Hematopoietic multipotent progenitor cell treated with erythropoietin and hydrocortisone succinate and interleukin-3 and kit ligand, for 15 days (in vitro differentiated cells): ENCODE measurements at places on chromosomes 4 and X.
A peak's percentile ranks its signal among the peaks of the same experiment; 100 is the strongest.

GRCh38 chr4:182724414-182724813 is 192.8 kb downstream of the DCTD start:
- DNase-seq: no peak

DNA sequence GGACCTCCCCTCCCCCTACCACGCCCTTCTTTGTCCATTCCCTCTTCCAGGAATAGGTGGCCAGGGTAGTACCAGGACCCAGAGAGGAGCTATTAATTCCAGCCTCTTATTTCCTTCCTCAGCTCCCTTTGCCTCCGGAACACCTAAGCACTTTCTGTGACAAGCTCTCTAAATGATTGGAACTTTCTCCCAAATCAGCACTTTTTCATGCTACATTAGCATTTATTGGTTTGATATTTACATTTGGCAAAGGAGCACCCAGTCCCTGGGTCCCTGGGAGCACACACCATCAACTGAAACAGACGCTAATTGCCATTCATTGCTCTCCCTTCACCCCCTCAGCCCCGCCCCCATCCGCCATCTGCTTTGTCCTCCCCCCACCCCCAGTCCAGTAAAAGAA is 182.0 kb upstream of the BCOR start:
- DNase-seq: no peak

DNA sequence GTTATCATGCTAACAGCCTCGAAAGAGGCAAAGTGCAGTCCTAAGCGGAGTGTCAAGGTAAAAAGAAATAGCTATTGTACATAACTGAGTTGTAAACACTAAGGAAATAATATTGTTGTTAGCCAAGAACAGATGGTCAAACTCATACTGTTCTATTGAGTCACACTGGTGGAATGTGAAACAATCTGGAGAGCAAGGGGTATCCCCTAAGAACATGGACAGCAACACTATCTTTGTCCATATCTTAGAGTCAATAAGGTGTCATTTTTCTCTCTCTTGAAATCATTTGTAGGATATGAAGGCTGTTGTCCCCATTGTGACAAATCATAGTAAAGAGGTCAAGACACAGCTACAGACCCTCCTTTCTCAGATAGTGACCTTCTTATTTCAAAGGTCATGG is 4.5 kb upstream of the PDGFC start:
- no peak for DNase-seq

DNA sequence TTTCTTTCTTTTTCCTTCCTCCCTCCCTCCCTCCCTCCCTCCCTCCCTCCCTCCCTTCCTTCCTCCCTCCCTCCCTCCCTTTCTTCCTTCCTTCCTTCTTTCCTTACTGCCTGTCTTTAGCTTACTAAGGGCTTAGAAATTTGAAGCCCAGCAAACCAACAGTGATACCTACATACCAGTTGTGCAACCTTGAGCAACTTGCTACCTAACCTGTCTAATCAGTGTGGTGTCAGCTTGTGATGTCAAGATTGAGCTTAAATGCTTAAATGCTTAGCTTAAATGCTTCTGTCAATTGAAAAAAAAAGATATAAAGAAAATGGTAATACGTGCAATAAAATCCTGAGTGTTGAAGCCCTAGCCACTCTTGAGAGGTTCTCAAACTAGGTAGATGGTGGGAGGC is 728.6 kb downstream of the TRIML1 start:
- no peak for DNase-seq

- no peak for DNase-seq
These were observed 44.9 kb upstream of the SMAD1 start for GRCh38 chr4:145436796-145437195.

GRCh38 chrX:103913356-103914020 is 48.9 kb upstream of the TMSB15B start:
- DNase-seq: no peak

- no peak for DNase-seq
These were observed 141.8 kb upstream of the MSX1 start for GRCh38 chr4:4717692-4718091.

GRCh38 chr4:118999919-119000318 is 111.3 kb downstream of the SYNPO2 start:
- DNase-seq: no peak

- no peak for DNase-seq
These were observed 15.6 kb downstream of the TRIML1 start for GRCh38 chr4:188154668-188155405.

GRCh38 chrX:153947009-153947769 is 2.7 kb upstream of the RENBP start:
- DNase-seq: peak; percentile 86

DNA sequence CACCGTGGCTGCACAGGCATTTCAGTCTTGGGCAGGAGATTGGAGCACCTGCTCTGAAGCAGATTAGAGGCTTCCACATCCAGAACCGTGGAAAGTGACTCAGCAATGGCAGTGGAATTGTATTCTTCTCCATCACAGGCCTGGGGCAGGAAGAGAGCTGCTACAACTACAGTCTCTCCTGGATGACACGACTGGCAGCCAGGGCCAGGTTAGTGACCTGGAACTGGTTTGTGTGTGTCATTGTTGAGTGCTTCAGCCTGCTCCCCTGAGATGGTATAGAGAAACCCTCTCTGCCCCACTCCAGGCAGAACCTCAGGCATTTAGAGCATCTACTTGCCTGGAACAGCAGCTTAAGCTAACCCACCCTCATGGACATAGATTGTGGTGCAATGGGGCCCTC is 596.5 kb upstream of the INTU start:
- no peak for DNase-seq

DNA sequence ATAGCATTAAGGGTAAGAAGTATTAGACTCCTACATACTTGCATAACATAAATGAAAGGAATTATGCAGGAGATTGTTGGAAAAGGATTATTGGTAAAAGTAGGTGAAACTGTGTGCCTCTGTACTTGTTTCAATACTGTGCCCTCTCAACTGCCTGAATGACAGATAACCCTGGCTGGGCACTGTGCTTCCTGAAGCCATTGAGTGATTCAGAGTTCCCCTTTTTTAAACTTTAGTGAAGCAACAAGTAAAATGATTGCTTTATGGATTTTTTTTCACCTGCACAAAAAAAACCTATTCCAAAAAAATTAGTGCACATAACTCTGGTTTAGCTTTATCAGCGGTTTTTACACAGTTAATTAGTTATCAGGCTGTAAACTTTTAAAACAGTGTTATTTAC is 204.8 kb downstream of the TRAM1L1 start:
- DNase-seq: no peak

DNA sequence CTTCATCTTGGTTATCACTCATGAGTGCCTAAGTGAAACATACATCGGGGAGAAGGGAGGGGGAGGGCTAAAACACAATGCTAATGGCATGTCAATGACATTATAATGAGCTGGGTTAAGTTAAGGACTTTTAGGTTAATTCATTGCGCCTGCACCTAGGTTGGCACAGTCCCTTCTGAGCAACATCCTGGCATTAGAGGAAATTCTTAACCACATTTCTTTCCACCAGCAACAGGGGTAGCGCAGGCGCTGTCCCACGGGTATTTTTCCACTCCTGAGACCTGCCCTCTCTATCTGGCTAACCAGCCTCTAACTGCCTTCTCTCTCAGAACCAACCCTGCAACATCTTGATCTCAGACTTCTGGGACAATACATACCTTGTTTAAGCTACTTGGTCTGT is 39.0 kb upstream of the PROM1 start:
- DNase-seq: no peak

DNA sequence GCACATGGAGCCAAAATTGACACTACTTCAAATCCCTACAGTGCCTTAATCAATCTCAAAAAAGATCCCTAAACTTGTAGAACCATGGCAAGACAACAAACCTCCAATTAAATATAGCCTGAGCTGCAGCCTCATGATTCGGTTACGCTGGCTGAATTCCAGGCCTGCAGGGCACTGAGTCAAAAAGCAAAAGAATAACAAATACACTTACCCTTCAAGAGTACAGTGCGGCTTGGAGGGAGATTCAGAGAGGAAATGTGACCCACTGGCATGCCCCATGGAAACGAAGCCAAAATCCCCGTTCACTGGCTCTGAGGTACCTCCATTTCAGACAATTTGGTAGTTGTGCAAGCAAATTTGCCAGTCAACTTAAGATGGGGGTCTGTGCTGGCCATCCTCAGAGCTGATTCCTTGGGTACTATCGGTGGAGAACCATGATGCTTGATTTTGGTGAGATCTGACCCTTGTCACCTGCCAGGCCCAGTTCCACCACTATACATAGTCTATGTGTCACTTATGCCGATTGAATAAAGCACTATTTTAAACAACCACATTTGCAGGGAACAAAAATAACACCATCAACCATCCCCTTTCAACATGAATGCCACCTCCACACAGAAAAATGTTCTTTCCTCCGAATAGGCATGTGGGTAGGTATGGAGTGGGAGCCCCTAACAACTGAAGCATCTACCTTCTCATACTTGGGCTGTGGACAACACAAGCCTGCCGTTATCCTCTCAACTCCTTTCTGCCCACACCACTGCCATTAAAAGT is 2.1 kb downstream of the C4orf54 start:
- no peak for DNase-seq

DNA sequence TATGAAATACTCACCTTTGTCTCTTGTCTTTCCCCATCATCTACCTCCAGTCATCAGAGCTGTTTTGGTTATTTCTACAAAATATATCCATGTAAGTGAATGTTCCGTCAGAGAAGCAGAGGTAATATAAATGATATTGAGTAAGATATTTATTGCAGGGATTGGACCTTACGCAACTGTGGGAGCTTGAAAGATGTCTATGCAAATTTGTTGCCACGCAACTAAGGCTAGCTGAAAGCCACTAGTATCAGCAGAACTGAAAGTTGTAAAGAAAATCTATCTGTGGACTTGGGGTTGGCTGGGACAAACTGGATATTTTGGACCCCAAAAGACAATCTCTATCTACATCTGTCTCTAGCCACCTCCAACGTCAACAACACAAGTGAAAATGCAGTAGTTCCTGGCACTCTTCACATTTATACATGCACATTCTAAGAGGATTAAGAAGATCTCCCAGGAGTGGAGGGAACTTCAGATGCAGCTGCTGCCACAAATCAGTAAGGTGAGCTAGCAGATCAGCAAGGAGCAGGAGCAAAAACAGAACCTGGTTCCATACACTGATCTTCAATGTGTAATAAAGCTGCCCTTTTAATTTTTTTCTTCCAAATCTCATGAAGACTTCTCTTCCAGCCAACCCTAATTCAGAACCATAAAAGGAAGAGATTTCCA is 8.5 kb upstream of the CCSER1 start:
- DNase-seq: no peak

DNA sequence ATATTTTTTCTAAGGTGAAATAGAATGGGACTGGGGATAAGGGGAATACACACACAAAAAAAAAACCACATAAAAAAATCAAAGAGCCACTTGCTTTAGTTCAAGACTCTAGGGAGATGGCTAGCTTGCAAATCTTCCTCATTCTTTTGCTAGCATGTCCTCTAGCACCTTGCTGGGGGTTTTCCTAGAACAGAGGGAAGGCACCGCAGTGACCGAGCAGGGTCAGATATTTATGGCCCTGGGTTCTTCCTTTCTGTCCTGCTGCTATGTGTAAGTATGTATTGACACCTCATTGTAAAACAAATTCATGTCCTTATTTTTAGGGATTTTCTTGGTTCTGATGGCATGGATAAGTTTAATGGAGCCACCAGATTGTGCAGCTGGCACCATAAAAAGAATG is 81.2 kb downstream of the SHISA3 start:
- no peak for DNase-seq

- DNase-seq: no peak
These were observed 69.1 kb downstream of the TET2 start for GRCh38 chr4:105215609-105216313.

- DNase-seq: no peak
These were observed 115.3 kb upstream of the BCOR start for GRCh38 chrX:40213092-40213491.
